CD4-positive, alpha-beta T cell treated with Interleukin-17A for 1 hour (primary cell): ENCODE measurements at places on chromosomes 7 and 10.
A peak's percentile ranks its signal among the peaks of the same experiment; 100 is the strongest.

GRCh38 chr10:80150172-80150571 is 17.6 kb downstream of the PLAC9 start:
- DNase-seq: no peak

DNA sequence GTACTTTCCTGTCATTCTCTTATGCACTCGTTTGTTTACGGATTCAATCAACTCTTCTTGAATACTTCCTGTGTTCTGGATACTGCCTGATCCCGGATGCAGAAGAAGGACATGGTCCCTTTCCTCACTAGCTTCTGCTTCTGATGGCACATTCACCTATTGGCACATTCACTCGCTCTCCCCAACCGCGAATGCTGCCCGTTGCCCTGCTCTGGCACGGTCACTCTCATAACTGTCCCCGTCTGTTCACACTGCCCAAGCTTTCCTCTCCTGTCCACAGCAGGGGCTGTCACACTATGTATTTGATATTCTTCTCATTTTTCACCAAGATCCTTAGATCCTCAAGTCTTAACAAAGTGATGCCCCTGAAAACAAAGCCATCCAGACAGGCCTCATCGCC is 327.4 kb downstream of the PAXIP1 start:
- DNase-seq: no peak

GRCh38 chr7:108525985-108526767 is at the start of gene PNPLA8:
Gene PNPLA8 (minus strand): TSS chr7:108526135. CDS start chr7:108515491, 10,644 bp downstream.
- DNase-seq: peak; percentile 99

GRCh38 chr10:36872702-36873393 is 252.6 kb upstream of the ANKRD30A start:
- no peak for DNase-seq

GRCh38 chr10:53093878-53094277 is 321.3 kb upstream of the MBL2 start:
- DNase-seq: no peak

DNA sequence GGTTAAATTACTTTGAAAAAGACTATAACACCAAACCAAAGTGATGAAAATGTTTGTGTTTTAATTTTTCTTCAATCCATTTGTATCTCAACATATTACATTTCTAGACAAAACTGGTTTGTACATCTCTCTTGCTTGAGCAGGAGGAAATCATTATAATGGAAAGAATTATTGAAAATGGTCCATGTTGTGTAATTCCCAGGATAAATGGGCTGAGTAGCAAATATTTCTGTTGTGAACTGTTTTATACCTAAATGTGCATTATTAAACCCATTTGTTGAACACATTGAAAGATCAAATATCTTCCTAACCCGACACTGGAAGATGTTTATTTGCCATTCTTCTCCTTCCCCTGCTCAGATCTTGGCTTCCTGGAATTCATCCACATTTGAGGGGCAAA is 14.1 kb upstream of the CDK6 start:
- no peak for DNase-seq

DNA sequence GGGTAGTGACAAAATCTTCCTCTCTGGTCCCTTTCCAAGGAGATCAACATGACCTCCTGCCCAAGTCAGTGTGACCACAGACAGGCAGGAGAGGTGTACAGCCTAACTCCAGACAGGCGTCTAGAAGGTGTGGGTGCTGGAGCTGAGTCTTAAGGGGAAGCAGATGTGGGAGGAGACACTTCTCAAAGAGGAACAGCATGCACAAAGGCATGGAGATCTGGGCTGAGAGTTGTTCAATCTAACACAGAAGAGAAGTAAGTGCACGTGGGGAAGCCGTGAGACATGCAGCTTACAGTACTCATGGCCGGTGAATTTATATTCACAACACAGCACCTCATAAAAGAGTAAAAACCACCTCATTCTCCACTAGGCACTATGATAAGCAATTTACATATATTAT is 23.8 kb upstream of the GSDME start:
- DNase-seq: no peak

- no peak for DNase-seq
Measured at GRCh38 chr7:126524967-126525366, 727.8 kb downstream of the GRM8 start.
